Ascending aorta (tissue), 2 donors: ENCODE measurements at places on chromosomes 6 and 20. TPM values are rescaled to one million over a fixed set of nuclear protein-coding genes. Genes with fewer than 3 reads are reported as not detected.
A peak's percentile ranks its signal among the peaks of the same experiment; 100 is the strongest.

The AKAP12 gene
- total RNA-seq = 53.9 TPM

The DOK5 gene
- total RNA-seq = not detected

The ARHGAP40 gene
- not detected for total RNA-seq

DNA sequence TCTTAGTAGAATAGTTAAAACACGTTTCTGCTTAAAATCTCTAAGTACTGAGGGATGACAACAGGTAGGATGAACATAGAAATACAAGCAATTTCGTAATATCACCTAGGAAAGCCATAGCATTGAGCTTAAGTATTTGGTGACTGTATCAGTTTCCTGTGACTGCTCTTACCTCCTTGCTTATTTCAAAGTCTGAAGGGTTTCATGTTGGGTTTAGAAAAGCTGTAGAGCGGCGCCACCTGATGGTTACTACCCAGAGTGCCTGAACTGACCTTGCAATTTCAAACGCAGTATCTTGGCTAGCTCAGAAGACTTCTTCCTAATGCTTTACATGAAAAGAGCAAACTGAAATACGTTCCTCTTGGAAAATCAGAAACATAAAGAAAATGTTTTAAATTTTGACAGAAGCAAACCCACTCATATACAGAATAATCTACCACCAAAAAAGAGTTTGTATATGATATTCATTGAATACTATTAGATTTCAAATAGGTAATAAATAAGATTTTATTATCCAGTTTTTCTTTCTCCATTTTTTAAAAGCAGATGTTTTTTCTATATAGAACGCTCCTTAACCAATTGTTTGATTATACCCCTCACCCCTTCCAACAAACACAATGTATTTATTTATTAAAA lies 82.3 kb upstream of the RIPOR2 start:
- DNase-seq = peak; percentile 75

DNA sequence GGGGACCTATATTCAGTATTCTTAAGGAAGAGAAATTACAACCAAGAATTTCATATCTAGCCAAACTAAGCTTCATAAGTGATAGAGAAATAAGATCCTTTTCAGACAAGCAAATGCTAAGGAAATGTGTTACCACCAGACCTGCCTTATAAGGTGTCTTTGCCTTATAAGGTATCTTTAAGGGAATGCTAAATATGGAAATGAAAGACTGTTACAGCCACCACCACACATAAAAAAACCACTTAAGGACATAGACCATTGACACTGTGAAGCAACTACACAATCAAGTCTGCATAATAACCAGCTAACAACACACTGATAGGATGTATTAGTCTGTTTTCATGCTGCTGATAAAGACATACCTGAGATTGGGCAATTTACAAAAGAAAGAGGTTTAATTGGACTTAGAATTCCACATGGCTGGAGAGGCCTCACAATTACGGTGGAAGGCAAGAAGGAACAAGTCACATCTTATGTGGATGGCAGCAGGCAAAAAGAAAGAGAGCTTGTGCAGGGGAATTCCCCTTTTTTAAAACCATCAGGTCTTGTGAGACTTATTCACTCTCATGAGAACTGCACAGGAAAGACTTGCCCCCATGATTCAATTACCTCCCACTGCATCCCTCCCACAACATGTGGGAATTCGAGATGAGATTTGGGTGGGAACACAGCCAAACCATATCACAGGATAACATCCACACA lies 119.2 kb upstream of the LAMA2 start:
- DNase-seq = no peak

GRCh38 chr6:53309901-53310300 lies 38.8 kb downstream of the ELOVL5 start:
- no peak for DNase-seq

GRCh38 chr20:4252005-4252404 lies 236.6 kb upstream of the RNF24 start:
- no peak for DNase-seq

- no peak for DNase-seq
These were observed 70.3 kb downstream of the SMAP1 start for GRCh38 chr6:70738028-70738427.

DNA sequence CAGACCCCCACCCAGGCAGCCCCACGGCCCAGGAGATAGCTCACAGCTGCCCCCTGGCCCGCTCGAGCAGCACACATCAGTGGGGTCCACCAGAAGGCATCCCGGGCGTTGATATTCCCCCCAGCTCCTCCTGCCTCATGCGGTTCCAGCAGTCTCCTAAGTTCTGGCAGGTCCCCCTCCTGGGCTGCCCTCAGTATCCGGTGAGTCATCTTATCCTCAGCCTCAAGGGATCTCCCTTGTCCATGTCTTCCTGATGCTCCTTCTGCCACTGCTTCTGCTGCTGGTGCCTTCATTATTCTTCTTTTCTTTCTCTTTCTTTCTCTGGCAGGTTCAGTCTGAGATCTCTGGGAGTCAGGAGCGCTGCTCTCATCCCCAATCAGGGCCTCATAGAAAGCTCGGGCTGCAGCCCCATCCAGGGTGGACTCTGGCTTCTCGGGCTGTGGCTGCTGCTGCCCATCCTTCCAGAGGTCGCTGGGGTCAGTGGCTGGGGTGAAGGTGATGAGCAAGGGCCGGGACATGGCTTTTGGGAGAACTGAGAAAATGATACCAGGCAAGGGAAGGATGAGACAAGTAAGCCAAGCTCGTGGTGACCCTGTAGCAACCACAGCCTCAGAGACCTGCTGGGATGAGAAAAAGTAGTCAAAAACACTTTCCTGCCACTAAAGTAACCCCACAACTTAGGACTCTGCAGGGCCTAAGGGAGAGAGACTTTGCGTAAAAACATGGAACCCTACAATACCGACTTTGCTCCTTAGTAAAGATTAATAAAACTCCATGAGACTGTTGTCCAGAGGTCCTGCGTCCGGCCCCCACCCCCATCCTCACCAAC lies 622 bp downstream of the GPANK1 start:
- DNase-seq = peak; percentile 77

- no peak for DNase-seq
These were observed 2.8 kb downstream of the COL9A3 start for GRCh38 chr20:62819494-62820174.
